ENCODE measurements at places on chromosomes 6 and 20. TPM values are rescaled to one million over a fixed set of nuclear protein-coding genes. Genes with fewer than 3 reads are reported as not detected.

KLHDC3 gene
- total RNA-seq: 75.8 TPM

GRCh38 chr6:7590918-7591302, 912 bp downstream of the SNRNP48 start:
- no peak for DNase-seq

BPIFB6 gene
- not detected for total RNA-seq

DSTN gene
- total RNA-seq: 589 TPM

- DNase-seq: no peak
These were observed 986.2 kb upstream of the CITED2 start for GRCh38 chr6:140360651-140361050.

DNA sequence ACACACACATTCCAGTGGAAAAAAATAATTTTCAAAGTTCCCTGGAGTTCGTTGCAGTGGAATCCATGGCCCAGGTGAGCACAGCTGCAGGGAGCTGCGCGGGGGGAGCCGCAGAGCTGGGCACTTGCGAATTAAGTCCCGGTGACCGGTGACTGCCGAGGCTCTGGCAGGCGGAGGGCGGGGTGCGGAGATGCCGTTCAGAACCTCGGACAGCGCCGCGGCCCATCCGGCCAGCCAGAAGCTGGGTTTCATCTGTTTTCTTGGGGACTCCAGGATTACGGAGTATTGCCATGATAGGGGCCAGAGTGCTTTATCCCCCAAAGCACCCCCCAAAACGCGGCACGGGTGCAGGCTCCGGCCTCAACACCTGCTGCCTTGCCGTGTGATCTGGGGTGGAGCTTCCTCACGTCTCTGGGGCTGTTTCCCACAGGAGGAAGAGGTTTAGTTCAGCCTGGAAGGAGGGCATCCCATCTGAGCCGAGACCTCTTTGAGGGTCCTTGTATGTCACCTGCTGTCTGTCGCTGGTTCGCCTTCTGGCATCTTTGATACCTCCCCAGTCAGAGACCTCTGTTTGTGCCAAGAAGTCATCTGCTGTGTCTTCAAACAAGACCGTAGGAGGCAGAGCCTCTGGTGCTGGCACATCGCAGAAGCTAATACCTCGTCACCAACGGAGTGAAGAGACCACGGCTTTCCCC, 99.4 kb downstream of the YTHDF1 start:
- no peak for DNase-seq

DNA sequence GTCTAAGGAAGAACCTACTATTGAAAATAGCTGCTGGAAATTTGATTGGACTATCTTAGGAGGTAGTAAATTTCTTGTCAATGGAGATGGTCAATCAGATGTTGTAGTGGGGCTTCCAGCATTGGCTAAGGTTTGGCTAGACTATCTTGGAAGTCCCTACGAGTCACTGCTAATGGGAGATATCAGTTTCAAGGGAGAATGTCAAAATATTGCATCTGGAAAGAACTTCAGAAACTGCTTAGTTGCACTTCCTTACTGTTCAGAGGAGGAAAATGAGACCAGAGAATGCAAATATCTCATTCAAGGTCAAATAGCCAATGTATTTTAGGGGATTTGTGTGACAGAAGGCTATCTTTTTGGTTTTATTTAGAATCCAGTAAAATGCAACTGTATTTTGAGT, 53.5 kb upstream of the CCN2 start:
- DNase-seq: no peak

GRCh38 chr6:26309731-26310142, 55.3 kb upstream of the BTN3A2 start:
- no peak for DNase-seq

- no peak for DNase-seq
These were observed 329.8 kb upstream of the FLRT3 start for GRCh38 chr20:14667226-14667625.

GRCh38 chr20:40524071-40524470, 165.0 kb downstream of the MAFB start:
- no peak for DNase-seq

KPNA5 gene
- total RNA-seq: 38.8 TPM

HDGFL1 gene
- not detected for total RNA-seq

- no peak for DNase-seq
These were observed 84.7 kb downstream of the HAO1 start for GRCh38 chr20:7855545-7855944.

BCAS1 gene
- 28.1 TPM for total RNA-seq

HLA-DRB5 gene
- 3.8 TPM for total RNA-seq

- DNase-seq: no peak
These were observed 91.9 kb downstream of the FAM217A start for GRCh38 chr6:3987053-3987452.

SALL4 gene
- total RNA-seq: 1.3 TPM

- DNase-seq: no peak
These were observed 17.5 kb upstream of the MOCS1 start for GRCh38 chr6:39951716-39952115.

GRM4 gene
- 0.11 TPM for total RNA-seq

GRCh38 chr20:38625896-38626295, 24.3 kb downstream of the ARHGAP40 start:
- DNase-seq: no peak

EPPIN gene
- not detected for total RNA-seq

ME1 gene
- total RNA-seq: 12.3 TPM

GRCh38 chr6:119077643-119078375, 655 bp downstream of the FAM184A start:
- DNase-seq: no peak

DNA sequence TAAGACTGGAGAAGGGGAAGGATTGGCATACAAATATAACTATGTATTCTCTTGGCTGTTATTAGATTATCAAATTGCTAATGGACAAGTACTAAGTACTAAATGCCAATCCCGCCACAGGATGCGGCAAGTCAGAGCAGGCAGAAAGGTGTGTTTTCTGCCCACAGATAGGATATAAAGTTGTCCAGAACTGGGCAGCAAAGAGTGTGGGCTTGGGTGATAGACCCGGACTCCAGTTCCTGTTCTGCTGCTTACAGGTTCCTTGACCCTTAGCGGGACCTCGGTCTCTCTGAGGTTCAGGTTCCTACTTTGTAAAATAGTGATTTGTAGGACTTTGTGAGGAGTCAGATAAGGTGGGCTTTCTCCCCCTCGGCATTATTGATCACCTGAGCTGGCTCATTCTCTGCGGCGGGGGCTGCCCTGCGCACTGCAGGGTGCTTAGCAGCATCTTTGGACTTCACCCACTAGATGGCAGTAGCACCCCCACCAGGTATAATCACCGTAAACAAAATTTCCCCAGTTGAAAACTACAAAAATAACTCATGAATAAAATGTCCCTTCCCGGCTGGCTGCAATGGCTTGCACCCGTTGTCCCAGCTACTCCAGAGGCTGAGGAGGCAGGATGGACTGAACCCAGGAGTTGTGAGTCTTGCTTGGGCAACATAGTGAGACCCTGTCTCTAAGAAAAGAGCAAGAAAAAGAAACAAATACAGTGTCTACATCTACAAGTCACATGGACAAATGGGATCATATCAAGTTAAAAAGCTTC, 193.1 kb downstream of the DOK5 start:
- no peak for DNase-seq

DNA sequence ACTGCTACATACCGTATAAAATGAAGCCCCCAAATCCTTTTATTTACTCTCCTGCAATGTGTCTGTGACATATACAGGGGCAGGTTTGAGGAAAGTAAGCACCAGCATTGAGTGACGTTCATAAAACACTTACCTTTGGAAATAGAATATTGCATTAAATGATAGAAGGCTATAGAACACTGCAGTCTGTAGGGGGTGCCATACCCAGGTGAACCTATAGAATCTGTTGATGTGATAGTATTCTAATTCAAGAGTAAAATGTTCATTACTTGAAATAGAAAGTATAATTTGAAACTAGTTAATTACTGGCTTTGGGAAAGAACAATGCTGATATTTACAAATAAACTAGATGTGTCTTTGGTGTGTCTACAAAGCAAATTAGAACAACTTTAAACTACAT, 47.0 kb upstream of the PRL start:
- DNase-seq: no peak

PRKN gene
- 6.5 TPM for total RNA-seq

DNA sequence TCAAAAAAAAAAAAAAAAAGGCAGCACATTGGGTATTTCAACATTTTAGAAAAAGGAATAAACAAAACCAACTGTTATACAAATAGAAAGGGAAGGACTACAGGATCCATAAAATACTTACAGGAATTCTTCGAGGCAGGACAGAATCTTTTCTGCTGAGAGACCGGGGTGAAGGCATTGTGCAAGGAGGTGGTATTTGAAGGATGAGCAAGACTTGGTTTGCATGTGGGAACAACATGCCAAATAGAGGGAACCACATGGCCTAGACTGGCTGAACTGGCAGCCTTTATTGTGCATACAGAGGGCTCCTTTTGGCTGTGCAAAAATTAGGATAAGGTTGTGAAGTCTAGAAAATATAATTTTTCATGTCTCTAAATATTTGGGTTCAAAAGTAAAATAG, 62.9 kb downstream of the SCAND1 start:
- DNase-seq: no peak

- DNase-seq: no peak
These were observed 323.3 kb upstream of the NT5E start for GRCh38 chr6:85126485-85127167.

DNA sequence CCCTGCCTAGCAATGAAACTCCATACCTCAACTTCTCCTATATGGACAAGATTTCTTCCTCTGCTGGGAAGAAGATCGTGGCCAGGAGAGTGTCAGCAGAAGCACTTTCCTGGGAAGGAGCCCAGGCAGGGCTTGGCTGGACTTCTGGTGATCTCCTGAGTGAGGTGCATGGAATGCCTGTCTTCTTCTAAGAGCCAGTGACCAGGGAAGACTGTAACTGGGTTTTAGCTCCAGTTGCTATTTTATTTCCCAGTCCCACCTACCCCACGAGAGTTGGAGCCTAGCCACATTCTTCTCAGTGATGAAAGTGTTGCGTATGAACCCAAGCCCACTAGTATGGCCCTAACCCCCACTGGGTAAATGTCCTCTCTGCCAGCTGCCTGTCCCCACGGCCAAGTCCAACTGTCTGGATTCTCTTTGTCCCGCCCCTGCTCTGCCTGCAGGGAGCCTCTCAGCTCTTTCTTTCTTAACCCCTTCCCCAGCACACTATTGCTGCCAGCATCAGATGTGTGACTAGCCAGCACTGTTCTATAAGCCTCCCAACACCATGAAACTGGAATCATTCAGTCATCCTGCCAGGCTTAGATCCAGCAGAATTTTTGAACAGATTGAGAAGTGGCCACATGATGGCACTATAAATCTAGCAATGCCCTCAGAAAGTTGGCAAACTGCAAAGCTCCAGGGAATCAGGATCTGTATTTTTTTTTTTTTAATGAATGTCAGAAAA, 69.8 kb upstream of the FAM184A start:
- DNase-seq: no peak

DNA sequence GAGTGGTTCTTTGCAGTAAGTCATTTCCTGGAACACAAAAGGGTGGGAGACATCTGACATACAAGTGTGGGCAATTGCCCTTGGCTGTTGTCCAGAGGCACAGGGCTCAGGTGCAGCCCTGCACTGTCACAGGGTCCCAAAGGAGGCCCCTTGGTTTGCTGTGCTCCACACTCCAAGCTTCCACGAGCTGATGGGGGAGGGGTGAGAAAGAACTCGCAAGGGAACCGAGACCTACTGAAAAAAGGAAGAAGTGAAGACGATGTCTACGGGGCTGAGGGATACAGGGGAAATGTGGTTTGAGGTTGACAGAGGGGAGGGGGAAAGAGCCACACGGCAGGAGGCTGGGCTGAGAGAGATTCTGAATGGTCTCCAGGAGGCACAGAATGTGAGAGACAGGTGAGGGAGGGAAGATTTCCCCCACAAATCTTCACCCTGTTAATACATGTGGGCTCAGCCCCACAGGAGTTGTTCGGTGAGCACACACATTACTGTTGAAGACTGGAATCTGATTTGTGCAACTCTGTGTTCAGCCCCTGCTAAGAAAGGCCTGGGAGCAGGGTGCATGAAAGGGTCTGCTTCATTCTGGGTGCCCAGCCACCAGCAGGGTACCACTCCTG, 123.4 kb downstream of the LY86 start:
- DNase-seq: no peak

POU5F1 gene
- 3.0 TPM for total RNA-seq

DNA sequence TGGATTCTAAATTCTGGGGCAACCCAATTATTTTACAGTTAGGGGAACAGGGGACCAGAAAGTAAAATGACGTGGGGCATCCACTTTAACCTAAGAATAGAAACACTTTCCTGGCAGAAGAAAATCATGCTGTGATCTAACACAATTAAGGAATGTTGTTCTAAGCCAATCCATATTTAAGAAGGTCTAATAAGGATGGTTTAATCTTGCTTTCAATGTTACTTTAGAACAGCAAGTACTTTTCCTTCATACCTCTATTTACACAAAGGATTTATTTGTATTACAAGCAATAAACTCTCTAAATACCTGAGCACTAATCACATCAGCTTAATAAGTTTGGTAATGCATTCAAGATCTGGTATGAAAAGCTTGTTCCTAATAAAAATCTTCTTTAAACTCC, 32.4 kb downstream of the SLC2A12 start:
- DNase-seq: no peak

DNA sequence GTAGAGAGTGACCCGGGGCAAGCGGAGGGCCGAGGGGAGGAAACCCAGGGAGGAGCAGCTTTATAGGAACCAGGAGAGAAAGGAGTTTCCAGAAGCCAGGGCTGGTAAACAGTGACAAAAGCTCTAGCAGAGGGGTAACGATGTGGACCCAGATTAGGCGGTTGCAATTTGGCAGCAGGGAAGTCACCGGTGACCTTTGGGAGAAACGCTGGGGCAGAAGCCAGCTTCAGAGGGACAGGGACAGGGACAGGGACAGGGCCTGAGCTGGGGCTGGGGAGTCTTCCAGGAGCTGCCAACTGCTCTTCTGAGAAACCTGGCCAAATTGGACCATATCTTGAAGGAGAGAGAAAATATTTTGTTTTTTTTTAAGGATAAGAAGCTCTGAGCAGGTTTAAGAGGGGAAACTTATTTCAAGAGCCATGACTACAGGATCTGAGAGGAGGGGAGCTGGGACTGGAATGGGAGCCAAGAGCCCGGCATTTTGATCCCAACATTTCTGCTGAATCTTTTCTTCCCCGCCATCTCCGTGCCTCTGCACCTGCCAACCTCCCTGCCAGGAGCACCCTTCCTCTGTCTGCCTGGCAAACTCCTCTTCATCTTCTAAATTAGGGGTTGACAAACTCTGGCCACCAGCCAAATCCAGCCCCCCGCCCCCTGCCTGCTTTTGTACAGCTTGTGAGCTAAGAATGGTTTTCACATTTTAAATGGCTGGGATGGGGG, 22.6 kb upstream of the PREX1 start:
- no peak for DNase-seq

DNA sequence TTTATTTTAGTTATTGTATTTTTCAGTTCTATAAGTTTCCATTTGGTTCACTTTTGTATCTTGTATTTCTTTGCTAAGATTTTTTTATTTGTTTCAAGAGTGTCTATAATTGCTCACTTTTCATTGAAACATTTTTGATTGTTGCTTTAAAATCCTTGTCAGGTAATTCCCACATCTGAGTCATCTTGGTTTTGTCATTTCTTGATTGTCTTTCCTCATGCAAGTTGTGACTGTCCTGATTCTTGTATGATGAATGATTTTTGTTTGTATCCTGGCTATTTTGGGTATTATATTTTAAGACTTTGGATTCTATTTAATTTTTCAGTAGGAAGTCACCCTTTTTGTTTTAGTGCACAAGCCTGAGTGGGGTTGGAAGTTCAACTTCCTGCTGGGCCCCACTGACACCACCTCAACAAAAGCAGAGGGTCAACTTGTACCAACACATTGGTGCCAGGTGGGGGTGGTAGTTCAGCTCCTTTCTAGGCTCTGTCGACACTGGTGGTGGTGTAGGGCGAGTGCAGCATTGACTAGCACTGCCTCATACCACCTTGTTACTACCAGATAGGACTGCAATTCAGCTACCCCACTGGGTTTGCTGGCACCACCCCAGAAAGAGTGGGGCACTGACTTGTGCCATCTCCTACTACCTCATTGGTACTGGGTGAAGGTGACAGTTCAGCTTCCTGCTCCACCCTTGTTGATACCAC, 8.8 kb downstream of the RSPH3 start:
- DNase-seq: no peak

All from urinary bladder (tissue), 4 donors.